Adrenal gland (tissue), 19 donors: ENCODE measurements at places on chromosomes 1 and 21. TPM values are rescaled to one million over a fixed set of nuclear protein-coding genes. Genes with fewer than 3 reads are reported as not detected.
A peak's percentile ranks its signal among the peaks of the same experiment; 100 is the strongest.

The KANK4 gene
- total RNA-seq, result not detected

The CTSK gene
- 10.9 TPM for total RNA-seq

The CRP gene
- total RNA-seq, result 1.3 TPM

The ORC1 gene
- total RNA-seq, result not detected

The OR2L2 gene
- not detected for total RNA-seq

The SIPA1L2 gene
- 9.9 TPM for total RNA-seq

The TOR1AIP1 gene
- total RNA-seq, result 56.8 TPM

The OR2T35 gene
- not detected for total RNA-seq

DNA sequence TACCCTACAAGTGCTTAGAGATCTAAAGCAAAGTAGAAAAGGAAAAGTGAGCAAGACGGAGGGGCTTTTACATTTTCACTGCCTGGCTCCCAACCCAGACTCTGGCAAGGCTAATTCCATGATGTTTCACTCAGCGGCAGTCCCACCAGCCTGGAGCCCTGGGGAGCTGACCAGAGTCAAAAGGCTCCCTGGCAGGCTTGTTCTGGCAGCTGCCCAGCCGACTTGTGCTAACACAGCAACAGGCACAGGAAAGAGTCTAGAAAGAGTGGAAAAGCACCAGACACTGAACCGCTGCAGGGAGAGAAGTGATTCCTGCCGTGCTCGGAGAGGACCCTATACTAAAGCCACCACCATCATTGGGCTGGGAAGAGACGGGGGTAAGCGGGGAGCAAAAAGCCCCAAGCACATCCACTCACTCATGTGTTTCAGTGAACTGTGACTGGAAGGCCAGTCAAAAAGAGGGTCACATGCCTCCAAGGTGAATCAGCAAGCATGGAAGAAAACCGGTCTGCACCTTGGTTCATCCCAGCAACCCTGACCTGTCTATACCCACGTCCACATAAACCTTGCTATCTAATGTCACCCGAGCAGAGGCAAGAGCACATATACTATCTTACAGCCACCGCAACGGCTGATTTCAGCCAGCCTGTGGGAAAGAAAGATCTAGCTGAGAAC lies 8.0 kb downstream of the SMIM12 start:
- H3K4me1 ChIP-seq, result peaks cover 33% of the 10 kb centered on the region
- H3K36me3 ChIP-seq, result no peaks in the 10 kb centered on the region
- H3K4me3 ChIP-seq, result no peak overlapping the region
- H3K27ac ChIP-seq, result peak overlapping the region; percentile 52

- H3K36me3 ChIP-seq, result no peaks in the 10 kb centered on the region
- H3K4me1 ChIP-seq, result no peaks in the 10 kb centered on the region
- H3K27ac ChIP-seq, result no peak overlapping the region
Measured at GRCh38 chr1:82786883-82787282, 986.1 kb downstream of the ADGRL2 start.

GRCh38 chr1:39754906-39755504 lies 16.1 kb downstream of the OXCT2 start:
- no peaks in the 10 kb centered on the region for H3K4me1 ChIP-seq
- H3K4me3 ChIP-seq, result no peak overlapping the region
- H3K36me3 ChIP-seq, result peaks cover 73% of the 10 kb centered on the region
- no peaks in the 10 kb centered on the region for H3K27me3 ChIP-seq
- peak overlapping the region; percentile 6 for H3K27ac ChIP-seq
- peak; percentile 65 for DNase-seq

DNA sequence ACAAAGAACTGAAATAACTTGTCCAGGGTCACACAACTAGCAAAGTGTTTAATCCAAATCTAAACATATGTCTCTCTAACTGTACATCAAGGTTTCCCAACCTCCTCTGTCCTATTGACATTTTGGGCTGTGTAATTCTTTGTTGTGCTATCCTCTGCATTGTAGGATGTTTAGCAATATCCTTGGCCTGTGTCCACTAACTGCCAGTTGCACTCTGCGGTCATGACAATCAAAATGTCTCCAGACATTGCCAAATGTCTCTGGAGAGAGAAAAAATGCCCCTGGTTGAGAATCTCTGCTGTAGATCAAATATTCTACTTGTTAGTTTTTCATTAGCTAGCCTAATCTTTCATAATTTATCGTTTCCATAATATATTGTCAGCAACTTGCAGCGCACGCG lies 353.4 kb upstream of the NEGR1 start:
- DNase-seq, result no peak
- no peak overlapping the region for H3K4me3 ChIP-seq
- no peaks in the 10 kb centered on the region for H3K36me3 ChIP-seq
- H3K27ac ChIP-seq, result no peak overlapping the region
- H3K27me3 ChIP-seq, result no peaks in the 10 kb centered on the region

DNA sequence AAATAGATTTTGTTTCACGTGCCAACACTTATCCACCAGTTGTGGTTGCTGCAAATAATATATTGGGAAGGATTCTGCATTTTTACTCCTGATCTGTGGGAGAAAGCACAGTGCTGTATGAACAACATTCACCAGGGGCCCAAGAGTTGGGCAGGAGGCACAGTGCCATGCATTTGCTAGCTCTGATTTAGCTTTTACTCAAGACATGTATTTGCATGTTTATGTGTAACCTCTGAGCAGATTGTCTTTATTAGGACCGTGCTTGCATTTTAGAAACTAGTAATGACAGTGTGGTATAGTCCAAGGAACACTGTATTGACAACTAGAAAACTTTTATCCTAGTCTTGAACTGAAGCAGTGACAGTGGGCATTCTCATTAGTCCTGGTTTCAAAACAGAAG lies 133.9 kb upstream of the B3GALT2 start:
- H3K4me3 ChIP-seq, result no peak overlapping the region
- no peaks in the 10 kb centered on the region for H3K36me3 ChIP-seq
- no peak for DNase-seq
- no peak overlapping the region for H3K27ac ChIP-seq
- no peaks in the 10 kb centered on the region for H3K4me1 ChIP-seq
- H3K27me3 ChIP-seq, result no peaks in the 10 kb centered on the region

GRCh38 chr1:51907079-51907702 lies 28.7 kb upstream of the NRDC start:
- H3K4me1 ChIP-seq, result no peaks in the 10 kb centered on the region
- peaks cover 3% of the 10 kb centered on the region for H3K27me3 ChIP-seq
- no peaks in the 10 kb centered on the region for H3K36me3 ChIP-seq
- no peak for DNase-seq

GRCh38 chr1:107430540-107431228 lies 289.8 kb downstream of the NTNG1 start:
- no peaks in the 10 kb centered on the region for H3K36me3 ChIP-seq
- H3K27me3 ChIP-seq, result no peaks in the 10 kb centered on the region
- no peak overlapping the region for H3K27ac ChIP-seq

DNA sequence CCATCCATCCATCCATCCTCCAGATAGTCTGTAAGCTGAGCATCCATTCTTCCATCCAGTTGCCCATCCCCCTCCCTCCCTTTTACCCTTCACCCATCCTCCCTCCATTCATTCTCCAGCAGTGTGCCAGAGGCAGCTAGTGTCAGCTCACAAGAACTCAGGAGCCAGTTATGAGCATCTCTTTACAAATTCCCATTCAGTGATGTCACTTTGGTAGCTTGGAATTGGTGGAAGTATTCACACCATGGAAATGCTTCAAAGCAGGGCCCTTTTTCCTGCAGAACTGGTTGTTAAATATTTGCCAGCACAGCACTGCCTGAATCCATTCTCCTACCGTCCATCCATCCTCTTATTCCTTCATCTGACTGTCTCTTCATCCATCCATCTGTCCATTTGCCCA lies 72.5 kb downstream of the ARHGEF10L start:
- no peak overlapping the region for H3K27ac ChIP-seq
- H3K4me1 ChIP-seq, result no peaks in the 10 kb centered on the region
- no peak overlapping the region for H3K4me3 ChIP-seq

DNA sequence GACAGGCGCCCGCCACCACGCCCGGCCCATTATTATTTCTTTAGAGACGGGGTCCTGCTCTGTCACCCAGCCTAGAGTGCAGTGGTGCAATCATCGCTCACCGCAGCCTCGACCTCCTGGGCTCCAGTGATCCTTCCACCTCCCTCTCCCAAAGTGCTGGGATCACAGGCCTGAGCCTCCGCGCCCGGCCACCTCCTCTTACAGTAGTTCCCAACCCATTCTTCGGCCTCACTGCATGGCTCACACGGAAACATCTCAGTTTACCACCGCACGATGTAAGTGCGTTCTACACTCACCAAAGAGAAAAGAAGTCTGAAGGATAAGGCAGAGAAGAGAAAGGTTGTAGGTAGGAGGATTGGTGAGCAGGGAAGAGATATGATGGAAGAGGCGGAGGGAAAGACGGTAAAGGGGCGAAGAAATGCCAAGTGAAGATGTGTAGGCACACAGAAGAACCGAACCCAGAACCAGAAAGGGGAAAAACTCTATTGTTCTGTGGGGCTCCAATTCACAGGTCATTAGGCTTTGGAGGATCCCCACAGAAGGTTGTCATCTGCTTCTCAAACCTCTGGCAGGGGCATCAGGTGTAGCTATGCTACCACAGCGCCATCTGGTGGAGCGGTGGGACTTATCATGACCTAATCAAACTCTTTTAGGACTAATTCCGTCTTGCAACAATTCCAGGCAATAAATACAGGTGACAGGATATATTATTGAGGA lies 504.2 kb downstream of the SMYD3 start:
- H3K27ac ChIP-seq, result no peak overlapping the region
- no peaks in the 10 kb centered on the region for H3K36me3 ChIP-seq
- H3K4me1 ChIP-seq, result no peaks in the 10 kb centered on the region
- no peak overlapping the region for H3K4me3 ChIP-seq
- peak; percentile 86 for DNase-seq
- H3K27me3 ChIP-seq, result no peaks in the 10 kb centered on the region

- H3K4me1 ChIP-seq, result no peaks in the 10 kb centered on the region
- H3K27me3 ChIP-seq, result no peaks in the 10 kb centered on the region
- H3K27ac ChIP-seq, result no peak overlapping the region
- no peak overlapping the region for H3K4me3 ChIP-seq
- H3K36me3 ChIP-seq, result peaks cover 13% of the 10 kb centered on the region
Measured at GRCh38 chr1:77847621-77848080, 40.8 kb upstream of the NEXN start.

GRCh38 chr1:54853793-54854370 lies 33.1 kb downstream of the DHCR24 start:
- H3K27ac ChIP-seq, result peak overlapping the region; percentile 39
- no peaks in the 10 kb centered on the region for H3K27me3 ChIP-seq
- no peak for DNase-seq

DNA sequence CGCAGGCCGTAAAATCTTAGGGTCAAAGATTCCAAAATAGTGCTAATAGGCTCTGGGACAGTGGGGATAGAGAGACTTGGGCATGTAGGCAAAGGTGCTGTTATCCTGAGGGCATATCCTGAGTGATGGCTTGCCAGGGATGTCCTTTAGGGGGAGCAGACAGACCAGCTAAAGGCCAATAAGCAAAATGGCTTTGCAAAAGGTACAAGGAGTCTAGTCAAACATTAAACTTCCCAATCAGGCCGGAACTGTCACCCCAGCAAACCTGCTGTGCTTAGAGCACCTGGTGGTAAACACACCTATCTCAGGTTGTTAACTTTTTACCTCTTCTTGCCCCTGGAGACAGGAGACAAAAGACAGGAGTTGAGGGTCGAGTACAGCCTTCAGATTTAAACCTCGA lies 49.1 kb downstream of the TRABD2B start:
- H3K36me3 ChIP-seq, result no peaks in the 10 kb centered on the region
- H3K27me3 ChIP-seq, result no peaks in the 10 kb centered on the region
- H3K27ac ChIP-seq, result no peak overlapping the region
- no peak for DNase-seq

DNA sequence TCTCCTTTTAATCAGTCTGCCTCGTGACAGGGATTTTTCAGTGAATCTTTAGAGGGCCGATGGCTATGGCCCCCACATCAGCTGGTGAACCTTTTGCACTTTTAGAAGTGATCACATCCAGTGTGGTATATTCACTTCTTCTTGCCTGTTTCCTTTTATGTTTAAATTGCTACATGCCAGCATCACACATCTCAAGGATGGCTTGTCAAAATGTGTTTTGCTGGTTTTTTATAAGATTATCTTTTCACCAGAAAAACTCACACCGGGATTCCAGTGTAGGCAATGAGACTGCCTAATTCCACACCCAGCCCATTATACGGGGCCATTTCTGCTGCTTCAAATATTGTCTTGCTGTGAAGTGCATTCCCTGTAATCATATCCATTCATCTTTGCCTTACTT lies 1151.7 kb upstream of the ADGRL4 start:
- DNase-seq, result no peak
- H3K27me3 ChIP-seq, result no peaks in the 10 kb centered on the region
- no peak overlapping the region for H3K27ac ChIP-seq
- H3K4me1 ChIP-seq, result no peaks in the 10 kb centered on the region
- no peaks in the 10 kb centered on the region for H3K36me3 ChIP-seq

- DNase-seq, result no peak
- no peak overlapping the region for H3K4me3 ChIP-seq
- no peaks in the 10 kb centered on the region for H3K27me3 ChIP-seq
- H3K36me3 ChIP-seq, result no peaks in the 10 kb centered on the region
Measured at GRCh38 chr1:168977618-168978017, 128.9 kb upstream of the ATP1B1 start.

GRCh38 chr1:87113313-87113712 lies 198.9 kb downstream of the HS2ST1 start:
- no peaks in the 10 kb centered on the region for H3K36me3 ChIP-seq
- H3K27me3 ChIP-seq, result no peaks in the 10 kb centered on the region

DNA sequence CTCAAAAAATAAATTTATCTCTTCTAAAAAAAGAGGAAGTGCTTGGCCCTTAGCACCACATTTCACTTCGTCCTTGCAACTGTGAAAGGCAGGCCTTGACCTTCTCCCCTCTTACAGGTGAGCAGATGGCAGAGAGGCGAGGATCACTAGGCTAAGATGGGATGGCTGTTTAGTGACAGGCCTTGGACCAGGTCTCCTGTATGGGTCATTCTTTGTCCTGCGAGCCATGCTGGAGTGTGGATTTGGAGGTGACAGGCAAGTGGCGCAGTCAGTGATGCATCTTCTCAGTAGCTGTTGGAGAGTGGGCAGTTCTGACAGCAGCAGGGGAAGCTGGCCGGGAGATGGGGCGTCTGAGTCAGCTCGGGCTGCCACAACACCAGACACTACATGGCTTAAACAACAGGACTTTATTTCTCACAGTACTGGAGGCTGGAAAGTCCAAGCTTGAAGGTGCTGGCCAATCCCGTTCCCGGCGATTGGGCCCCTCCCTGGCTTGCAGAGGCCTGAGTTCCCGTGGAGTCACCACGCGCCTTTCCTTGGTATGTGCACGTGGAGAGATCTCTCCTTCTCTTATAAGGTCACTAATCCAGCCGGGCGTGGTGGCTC lies 16.5 kb downstream of the SLC27A3 start:
- no peak overlapping the region for H3K4me3 ChIP-seq
- DNase-seq, result no peak
- no peaks in the 10 kb centered on the region for H3K36me3 ChIP-seq
- no peaks in the 10 kb centered on the region for H3K4me1 ChIP-seq
- no peaks in the 10 kb centered on the region for H3K27me3 ChIP-seq

GRCh38 chr1:94701796-94702441 lies 118.2 kb upstream of the SLC44A3 start:
- no peaks in the 10 kb centered on the region for H3K36me3 ChIP-seq
- no peaks in the 10 kb centered on the region for H3K27me3 ChIP-seq
- peak overlapping the region; percentile 64 for H3K27ac ChIP-seq
- H3K4me3 ChIP-seq, result no peak overlapping the region
- DNase-seq, result no peak
